BE2C (cell line): ENCODE measurements at places on chromosomes 6 and 20.

DNA sequence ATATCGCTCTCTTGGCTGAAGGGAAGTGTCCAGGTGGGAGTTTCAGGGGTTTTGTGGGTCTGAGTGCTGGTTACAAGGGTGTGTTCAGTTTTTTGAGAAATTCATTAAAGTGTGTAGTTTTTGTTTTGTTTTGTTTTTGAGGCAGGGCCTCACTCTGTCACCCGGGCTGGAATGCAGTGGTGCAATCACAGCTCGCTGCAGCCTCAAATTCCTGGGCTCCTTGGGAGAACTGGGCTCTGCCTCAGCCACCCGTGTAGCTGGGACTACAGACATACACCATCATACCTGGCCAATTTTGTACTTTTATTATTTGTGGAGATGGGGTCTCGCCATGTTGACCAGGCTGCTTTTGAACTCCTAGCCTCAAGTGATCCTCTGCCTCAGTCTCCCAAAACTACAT, 51.2 kb upstream of the RALGAPA2 start:
- no peak for DNase-seq

GRCh38 chr6:42292004-42292740, 74.5 kb upstream of the MRPS10 start:
- DNase-seq, result no peak

DNA sequence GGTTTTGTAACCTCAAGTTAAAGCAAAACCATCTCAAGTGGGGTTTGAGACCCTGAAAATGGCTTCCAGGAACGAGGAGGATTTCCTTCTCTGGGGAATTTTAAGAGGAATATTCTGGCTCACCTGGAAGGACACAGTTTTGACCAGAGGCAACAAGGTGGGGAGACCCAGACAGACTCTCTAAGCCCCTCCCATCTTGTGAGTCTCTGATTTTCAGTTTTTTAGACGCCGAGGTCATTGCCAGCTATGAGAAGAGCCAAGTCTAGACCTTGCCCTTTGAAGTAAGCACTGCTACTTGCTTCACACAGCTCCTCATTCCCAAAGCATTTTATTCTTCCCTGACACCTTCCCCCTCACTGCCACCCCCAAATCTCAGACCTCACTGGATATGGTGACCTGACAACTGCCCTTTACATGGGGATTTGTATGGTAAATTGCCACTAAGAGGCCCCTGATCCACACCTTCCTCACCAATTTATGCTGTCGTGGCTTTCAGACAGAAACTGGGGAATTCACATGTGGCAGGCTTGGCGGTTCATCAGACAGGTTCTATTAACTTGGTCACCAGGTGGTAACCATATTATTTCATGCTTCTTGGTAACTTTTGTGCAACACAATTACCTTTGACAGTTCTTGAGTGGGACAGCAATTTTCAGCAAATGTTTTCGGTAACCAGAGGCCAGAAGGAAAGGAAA, 116.2 kb downstream of the ISM1 start:
- DNase-seq, result no peak

- no peak for DNase-seq
These were observed 40.4 kb downstream of the CEBPB start for GRCh38 chr20:50230871-50231560.

- DNase-seq, result peak; percentile 49
These were observed 36.8 kb downstream of the PLN start for GRCh38 chr6:118584911-118585310.

DNA sequence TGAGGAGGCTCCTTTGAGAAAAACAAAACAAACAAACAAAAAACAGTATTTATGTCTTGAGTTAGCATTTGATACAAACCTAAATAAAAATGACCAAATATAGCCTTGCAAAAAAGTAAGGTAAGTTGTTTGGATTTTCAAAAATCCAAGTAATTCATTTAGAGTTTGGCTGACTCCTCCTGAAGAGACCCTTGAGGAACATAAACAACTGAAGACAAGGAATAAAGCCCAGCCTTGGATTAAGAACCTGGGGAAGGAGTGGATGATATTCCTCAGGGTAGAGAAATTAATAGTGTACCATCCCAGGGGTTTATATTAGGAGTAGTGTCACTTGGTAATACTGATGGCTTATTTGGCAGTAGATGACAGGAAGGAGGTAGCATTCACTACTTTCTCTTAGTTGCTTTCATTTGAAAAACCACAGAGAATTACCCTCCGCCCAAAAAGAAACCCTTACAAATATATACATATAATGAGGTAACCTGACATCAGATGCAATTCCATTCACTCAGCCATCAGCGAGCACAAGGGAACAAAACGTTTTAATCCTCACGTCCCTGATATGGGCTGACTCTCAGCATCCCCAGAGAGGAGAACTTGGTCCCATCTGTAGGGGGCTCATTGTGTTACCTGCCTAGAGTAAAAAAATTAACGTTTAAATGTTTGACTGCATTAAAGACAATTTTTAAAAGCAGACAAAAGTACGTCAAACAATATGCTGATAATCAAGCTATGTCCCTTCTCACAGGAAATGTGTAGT, 57.0 kb downstream of the SOBP start:
- no peak for DNase-seq

GRCh38 chr6:7758456-7758855, 32.6 kb downstream of the BMP6 start:
- DNase-seq, result no peak

- peak; percentile 35 for DNase-seq
These were observed 58.3 kb upstream of the GNRH2 start for GRCh38 chr20:2984956-2985661.

DNA sequence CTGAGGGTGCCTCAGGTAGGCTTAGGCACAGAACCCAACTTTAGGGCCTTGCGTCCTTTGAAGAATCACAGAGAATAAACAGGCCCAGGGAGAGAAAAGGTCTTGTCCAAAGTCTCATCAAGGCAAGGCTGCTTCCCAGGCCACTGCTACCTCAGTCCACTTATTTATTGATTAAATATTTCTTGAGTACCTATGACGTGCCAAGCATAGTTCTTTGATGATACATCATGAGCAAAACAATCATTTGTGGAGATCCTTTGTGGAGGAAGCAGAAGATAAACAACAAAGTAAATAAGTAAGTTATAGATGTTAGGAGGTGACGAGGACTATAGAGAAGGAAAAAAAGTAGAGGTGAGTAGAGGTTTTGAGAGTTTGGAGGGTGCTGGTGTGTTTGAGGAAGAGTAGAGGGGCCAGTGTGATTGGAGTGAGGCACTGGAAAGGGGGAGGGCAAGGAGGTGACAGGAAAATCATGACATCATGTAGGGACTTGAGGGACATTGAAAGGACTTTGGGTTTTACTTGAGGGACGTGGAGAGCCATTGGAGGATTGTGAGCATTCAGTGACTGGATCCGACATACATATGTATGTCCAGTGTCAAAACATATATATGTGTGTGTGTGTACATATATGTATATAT, 14.1 kb upstream of the CHMP4B start:
- DNase-seq, result no peak

GRCh38 chr6:108686896-108687295, 126.2 kb downstream of the FOXO3 start:
- no peak for DNase-seq
